ENCODE measurements at places on chromosomes 13 and 19.

- DNase-seq, result no peak
Observed at GRCh38 chr19:7927605-7928333, 1.8 kb upstream of the CTXN1 start.

DNA sequence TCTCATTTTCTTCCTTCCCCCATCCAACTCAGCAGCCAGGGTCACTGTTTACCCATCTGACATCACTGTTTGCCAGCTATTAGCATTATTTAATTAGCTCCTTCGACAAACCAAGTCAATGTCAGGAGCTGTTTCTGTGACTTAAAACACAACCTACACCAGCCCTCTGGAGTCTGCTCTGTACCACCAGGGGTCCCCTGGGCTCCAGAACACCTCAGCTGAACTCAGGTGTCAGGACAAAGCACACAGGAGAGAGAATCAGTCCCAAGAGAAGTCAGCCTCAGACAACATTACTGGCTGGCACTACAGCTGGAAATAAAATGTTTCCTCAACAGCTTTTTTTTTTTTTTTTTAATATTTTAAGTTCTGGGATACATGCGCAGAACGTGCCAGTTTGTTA is 45.1 kb downstream of the DCLK1 start:
- no peak for DNase-seq

- DNase-seq, result peak; percentile 87
Observed at GRCh38 chr13:26881154-26881553, 120.6 kb upstream of the GPR12 start.

DNA sequence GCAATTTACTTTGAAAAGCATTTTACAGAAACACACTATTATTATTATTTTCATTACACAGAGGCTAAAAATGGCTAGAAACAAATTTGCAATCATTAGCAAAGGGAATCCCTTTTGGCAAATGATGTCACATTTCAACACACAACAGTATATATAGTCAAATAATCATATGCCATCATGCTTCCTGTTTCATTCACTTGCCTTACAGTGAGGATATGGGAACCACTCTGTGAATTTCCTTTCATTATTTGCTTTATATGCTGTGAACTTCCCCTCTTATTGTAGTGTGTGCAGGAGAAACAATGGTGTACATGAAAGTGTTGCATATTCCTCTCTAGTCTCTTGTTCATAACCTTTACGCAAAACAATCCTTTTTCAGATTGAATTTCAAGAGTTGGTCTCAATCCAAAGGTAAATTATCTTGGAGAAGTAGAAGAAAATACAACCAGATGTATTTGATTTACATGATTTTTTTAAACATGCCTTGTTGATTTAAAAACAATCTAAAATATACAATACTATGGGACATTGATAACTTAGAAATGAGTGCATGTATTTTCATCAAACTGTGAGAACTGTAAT is 657.3 kb downstream of the EFNB2 start:
- no peak for DNase-seq

GRCh38 chr13:80033286-80033685 is 307.6 kb downstream of the SPRY2 start:
- DNase-seq, result peak; percentile 50

DNA sequence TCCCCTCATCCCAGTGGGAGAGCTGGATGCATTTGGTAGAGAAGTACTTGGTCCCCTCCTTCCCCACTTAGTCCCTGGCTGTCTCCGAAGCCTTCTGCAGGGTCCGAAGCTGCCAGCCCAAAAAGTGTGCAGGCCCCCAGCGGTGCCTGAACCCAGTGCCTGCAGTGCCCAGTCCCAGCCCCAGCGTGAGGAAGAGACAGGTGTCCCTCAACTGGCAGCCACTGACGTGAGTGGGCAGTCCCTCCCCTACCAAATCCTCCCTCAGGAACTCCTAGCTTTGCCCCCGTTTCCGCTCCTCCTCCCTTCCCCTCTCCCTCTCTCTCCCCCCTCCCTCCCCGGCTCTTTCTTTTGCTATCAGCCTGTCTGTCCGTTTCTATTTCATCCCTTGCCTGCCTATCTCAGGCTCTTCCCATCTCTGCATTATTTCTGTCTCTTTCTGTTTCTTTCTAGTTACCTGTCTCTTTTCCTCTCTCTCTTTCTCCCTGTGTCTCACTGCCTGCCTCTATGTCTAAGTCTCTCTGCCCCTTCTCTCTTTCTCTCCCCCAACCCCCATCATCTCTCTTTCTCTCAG is 1.8 kb upstream of the LTBP4 start:
- DNase-seq, result no peak

- no peak for DNase-seq
Observed at GRCh38 chr13:113939944-113940297, 34.0 kb downstream of the C13orf46 start.

GRCh38 chr13:20571676-20572075 is 4.7 kb downstream of the IFT88 start:
- no peak for DNase-seq

GRCh38 chr19:55186080-55186479 is 6.0 kb upstream of the SYT5 start:
- no peak for DNase-seq

DNA sequence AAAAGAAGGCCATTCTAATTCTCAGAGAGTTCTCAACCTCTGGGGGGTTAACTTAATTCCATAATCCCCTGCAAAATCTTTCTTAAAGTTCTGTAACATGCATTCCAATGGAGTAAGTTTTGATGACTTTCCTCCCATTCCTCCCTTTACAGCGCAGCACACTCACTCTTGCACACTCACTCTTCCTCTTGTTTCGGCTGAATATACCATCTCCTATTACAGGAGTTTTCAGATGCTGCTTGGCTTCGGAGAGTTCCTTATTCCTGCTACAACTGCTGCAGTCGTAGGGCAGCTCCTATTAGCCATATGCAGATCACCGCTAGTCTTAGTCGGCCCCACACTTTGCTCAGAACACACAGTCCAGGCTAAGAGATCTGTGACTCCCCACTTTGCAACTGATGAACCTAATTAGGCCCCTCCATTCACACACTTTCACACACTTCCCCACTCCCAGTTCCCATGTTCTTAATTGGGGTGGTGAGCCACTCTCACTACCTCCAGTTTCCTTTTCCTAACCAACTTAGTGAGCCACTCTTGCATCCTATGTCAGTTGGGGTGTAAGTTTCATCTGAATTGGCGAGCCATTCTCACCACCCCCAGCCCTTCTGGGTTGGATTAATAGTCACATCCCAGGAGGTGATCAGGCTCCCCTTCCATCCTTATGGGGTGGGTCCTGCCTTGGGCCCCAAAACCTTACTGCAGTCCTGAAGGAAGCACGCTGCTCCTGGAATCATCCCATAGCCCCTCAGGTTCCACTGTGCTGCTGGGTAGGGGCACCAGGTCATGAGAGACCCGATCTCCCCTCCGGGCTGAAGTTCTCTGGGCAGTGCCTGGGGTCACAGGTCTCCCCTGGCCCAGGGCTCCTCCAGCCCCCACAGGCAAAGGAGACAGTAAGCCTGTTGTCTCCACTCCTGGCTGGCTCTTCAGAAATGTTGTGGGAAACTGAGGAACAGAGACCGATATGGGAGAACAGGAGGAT is 53.9 kb downstream of the OR10H4 start:
- no peak for DNase-seq

All from M059J (cell line).